ENCODE measurements at places on chromosomes 11 and 22. TPM values are rescaled to one million over a fixed set of nuclear protein-coding genes. Genes with fewer than 3 reads are reported as not detected.
A peak's percentile ranks its signal among the peaks of the same experiment; 100 is the strongest.

CARS1 gene
- total RNA-seq: 39.4 TPM

FAM83F gene
- 50.7 TPM for total RNA-seq

SLC25A18 gene
- 0.08 TPM for total RNA-seq

NPAS4 gene
- not detected for total RNA-seq

INSC gene
- total RNA-seq: 0.12 TPM

FREY1 gene
- total RNA-seq: 0.56 TPM

DNA sequence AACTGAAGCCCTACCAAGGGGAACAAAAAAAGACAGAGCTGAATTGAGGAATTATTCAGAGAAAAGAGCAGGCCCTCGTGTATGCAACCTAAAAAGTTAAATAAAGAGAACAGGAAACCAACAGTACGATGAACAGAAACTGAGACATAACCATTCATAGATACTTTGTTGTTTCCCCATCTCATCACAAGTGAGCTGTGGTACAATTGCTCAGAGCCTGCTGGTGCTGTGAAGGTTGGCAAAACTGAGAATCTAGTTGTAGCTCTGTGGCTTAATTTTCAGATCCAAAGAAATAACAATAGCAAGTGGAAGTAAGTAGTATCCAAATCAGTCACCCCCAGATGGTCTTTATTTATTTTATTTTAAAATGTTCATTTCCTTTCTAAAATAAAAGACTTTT is 37.7 kb upstream of the BLID start:
- no peak for ATAC-seq

- no peak for ATAC-seq
Measured at GRCh38 chr11:107676336-107677057, 35.4 kb downstream of the SLN start.

- no peak for ATAC-seq
Measured at GRCh38 chr11:45383224-45383623, 97.1 kb upstream of the SYT13 start.

GRCh38 chr22:45627489-45628233 is 44.0 kb upstream of the ATXN10 start:
- ATAC-seq: no peak

DNA sequence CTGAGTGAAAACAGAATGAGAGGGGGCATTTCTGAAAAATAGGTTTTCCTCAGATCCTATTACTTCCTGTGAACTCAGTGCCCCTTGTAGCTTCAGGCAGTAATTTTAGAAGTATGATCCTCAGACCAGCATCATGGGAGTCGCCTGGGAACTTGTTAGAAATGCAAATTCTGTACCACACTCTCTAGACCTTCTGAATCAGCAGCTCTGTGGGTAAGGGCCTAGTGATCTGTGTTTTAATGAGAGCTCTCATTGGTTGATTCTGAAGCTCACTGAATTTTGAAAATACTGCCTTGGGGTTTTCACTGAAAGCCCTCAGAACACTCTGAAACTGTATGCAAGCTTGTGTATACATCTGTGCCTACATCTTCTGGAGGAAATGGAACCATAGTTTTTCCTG is 647.2 kb upstream of the ANO5 start:
- ATAC-seq: no peak

DNA sequence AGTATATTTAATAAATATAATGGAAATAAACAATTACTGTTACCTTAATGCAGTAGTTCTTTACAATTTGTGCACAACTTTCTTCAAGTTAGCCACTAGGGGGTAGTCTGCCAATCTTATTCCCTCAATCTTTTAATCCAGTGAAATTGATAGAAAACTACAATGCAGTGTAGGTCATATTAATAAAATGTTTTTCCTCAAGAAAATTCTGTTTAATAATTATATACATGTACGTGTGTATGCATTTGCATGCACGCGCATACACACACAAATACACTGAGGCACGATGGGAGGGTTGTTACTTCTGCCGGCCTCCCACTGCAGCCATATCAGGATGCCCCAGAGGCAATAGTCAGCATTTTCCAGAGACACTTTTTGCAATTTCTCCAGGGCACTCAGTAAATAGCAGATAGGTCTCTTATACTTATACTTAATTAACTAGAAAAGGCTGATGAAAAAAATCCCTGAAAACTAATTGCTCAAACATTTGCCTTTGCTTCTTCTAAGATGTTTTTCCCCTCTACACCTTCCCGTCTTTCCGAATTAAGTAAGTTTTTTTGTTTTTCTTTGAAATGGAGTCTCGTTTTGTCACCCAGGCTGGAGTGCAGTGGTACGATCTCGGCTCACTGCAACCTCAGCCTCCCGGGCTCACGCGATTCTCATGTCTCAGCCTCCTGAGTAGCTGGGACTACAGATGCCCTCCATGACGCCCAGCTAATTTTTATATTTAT is 3.1 kb downstream of the GAB2 start:
- no peak for ATAC-seq

GRCh38 chr11:121293288-121293594 is 670 bp downstream of the SC5D start:
- no peak for ATAC-seq

- ATAC-seq: no peak
Measured at GRCh38 chr11:58776891-58777710, 45.4 kb upstream of the GLYAT start.

DNA sequence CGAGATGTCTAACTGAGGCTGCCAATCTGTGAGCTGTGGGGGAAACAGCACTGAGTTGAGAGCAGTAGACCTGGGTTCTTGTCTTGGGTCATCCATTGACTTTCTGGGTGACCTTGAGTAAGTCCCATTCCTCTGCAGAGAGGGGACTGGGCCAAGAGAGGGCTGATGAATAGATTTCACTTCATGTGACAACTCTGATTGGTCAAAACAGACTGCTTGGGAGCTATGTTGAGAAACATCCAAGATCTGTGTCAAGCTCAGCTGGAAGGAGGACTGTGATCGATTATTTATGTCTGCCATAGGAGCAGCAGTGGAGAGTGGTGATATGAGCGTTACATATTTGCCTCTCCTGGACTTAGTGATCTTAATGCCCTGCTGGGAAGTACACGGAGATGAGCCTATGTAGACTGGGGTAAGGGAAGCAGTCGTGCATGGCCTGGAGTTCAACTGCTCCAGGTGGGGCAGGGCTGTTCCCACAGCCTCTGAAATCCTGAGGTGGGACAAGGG is 47.7 kb downstream of the OTOG start:
- no peak for ATAC-seq

DNA sequence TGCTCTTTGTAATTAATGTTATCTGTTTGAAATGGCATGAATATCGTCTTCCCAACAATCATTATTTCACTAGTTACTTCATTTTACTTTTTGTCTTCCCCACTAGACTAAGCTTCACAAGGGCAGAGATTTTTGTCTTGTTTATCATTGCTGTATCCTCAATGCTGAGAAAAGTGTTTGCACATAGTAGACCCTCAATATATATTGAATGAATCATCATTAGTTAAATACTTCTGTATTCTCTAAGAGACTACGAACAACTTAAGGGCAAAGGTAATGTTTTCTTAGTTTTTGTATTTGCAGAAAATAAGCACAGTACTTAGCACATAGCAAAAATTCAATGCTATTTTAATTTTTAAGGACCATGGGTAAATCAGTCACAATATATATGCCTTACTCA is 95.9 kb downstream of the CCDC73 start:
- no peak for ATAC-seq

DNA sequence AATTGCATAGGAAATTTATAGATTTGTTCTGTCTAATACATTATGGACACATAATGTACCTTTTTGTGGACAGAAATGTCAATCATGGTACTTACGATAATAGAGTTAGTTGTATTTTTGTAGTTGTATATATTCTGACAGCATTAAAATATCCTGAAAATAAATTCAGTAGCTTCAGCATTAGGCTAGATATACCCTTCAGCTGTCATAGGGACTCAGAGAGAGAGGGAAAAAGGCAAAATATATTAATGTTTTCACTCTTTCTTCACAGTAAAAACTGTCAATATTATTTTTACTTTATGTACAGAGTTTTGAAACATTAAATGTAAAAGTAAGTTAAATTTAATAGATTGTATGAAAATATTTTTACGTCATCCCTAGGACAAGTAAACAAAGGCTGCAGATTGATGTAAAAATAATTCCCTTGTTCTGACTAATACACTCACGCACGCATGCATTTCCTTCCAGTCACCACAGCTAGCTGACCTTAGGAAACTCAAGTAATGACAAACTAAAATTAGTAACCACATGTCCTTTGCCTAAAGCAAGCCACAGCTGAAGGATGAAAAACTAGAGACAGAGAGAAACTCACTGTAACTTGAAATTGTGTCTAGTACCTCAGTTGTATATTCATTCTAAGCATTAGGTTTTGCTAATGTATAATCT is 104.7 kb upstream of the CARD18 start:
- peak; percentile 77 for ATAC-seq

GRCh38 chr11:93608364-93608763 is 53.1 kb upstream of the CEP295 start:
- ATAC-seq: no peak

- ATAC-seq: no peak
Measured at GRCh38 chr11:2794046-2794967, 91.3 kb downstream of the CDKN1C start.

DNA sequence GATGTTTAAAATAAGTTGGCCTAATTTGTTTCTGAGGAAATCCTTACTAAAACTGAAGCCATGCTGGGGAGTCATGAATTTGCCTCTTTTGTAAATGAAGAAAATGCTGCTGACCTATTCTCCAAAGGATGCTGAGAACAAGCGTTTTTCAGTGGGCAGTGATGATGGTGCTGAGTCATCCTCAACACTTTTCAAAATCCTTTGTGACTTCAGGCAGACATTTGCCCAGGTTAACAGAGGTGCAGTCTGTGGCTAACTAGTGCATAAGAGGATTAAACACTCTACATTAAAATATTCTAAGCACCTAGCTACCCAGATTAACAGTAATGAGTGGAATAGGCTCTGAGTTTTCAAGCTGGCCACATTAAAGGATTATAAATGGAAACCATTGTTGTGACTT is 509.0 kb downstream of the DLG2 start:
- no peak for ATAC-seq

- peak; percentile 84 for ATAC-seq
Measured at GRCh38 chr11:67584205-67584880, 731 bp downstream of the GSTP1 start.

GRCh38 chr11:67418476-67419281 is 3.2 kb downstream of the CARNS1 start:
- no peak for ATAC-seq

DNA sequence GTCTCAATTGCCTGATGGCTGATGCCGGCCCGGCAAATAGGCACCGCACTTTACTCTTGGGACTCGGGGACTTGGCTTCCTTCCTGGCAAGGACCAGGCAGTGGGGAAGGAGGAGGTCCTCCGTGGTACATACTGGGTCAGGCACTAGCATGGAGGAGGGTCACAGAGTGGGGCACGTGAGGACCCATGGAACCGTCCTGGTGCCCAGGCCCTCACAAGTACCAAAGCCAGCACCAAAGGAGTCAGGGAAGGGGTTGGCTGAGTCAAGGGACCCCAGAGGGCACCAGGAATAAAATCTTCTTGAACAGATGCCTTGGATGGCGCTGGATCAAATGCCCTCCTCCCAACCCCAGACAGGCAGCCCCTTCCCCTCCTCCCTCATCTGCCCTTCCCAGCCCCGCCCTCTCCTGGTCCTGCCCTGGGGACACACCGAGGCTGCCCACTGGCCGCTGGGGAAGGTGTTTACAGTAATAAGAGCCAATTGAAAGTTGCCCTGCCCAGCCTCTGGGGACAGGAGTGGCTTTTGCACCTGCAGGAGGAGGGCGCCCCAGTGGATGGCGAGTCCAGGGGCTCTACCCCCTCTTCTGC is 5.6 kb upstream of the CARNS1 start:
- ATAC-seq: peak; percentile 4

DNA sequence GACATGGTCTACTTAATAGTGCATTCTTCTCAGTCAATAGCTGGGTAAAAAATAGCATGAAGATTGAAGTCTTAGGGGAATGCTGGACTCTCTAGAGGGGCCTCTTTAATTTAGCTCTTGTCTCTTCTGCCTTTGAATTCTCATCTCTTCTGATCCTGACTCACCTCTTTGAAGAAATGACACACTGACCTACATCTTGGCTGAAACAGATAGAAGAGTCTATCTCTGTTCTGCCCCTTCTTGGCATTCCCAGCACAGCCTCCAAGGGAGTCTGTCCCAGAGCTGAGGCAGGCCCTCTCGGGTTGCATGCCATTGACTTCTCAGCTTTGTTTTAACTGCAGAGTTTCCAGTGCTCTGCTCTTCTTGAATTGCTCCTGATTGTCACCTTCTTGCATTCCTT is 55.7 kb downstream of the PTPRJ start:
- no peak for ATAC-seq

GRCh38 chr22:24695561-24696511 is 78.7 kb downstream of the PIWIL3 start:
- ATAC-seq: no peak
